ENCODE measurements at places on chromosomes 6 and 20.
A peak's percentile ranks its signal among the peaks of the same experiment; 100 is the strongest.

- DNase-seq = no peak
Observed at GRCh38 chr6:166162599-166163342, 4.9 kb downstream of the TBXT start.

DNA sequence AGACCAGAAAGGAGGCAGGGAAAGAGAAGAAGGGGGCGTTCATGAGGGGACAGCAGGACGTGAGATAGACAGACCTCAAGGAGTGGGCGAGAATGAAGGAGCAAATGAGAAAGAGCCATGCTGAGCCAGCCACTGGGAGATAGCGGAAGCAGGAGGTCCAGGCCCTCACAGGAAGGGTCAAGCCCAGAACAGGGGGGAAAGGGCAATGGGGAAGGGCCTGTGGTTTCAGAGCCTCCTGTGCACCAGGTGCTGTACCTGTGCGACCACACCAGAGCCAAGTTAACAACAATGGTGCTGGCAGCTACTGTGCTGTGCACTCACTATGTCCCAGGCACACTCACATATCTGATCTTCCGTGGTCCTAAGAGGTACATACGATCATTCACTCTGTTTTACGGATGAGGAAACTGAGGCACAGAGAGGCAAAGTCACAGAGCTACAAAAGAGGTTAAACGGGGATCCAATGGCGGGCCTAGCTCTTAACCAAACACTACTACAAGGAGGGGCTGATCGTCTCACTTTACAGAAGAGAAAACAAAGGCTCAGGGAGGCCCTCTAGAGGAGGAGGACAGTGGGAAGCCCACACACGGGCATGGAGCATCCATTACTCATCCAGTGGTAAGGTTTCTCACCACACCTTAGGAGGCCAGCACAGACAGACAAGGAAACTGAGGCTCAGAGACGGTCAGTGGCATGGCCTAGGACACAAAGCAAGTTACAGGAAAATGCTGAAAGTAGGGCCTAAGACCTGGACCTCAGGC is 129.1 kb downstream of the PREX1 start:
- no peak for DNase-seq

GRCh38 chr20:64188682-64189529 is 24.7 kb downstream of the MYT1 start:
- peak; percentile 92 for DNase-seq

DNA sequence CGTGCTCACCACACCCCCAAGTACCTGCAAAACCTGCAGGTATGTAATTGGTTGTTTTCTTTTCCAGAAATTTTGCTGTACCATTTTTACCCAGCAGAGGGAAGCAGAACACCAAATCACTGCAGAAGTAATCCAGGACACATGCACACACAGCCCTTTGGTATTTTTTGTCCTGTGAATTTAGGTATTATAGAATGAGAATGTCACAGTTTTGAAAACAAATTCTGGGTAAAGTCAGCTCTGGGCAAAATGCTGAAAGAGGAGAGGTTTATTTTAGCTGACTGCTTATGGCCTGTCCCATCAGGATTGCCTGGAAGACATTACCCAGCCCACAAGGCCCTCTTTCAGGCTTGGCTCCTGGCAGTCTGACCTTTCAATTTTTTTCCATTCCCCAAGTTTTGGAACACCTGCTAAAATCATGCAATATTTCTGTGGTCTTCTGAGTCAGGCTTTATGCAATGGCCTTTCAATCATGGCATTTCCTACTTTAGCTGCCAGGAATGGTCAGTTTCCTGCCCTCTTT is 3.5 kb upstream of the EFHC1 start:
- peak; percentile 53 for DNase-seq

- DNase-seq = no peak
Observed at GRCh38 chr6:42021847-42022754, 28.2 kb upstream of the TAF8 start.

- no peak for DNase-seq
Observed at GRCh38 chr6:117168296-117169063, 96.9 kb upstream of the VGLL2 start.

- DNase-seq = no peak
Observed at GRCh38 chr20:2538931-2539720, 2.8 kb downstream of the TMC2 start.

- no peak for DNase-seq
Observed at GRCh38 chr6:55968926-55969325, 93.5 kb upstream of the BMP5 start.
